ENCODE measurements at places on chromosomes 2 and 18.

- no peak for DNase-seq
These were observed 38.1 kb downstream of the AFTPH start for GRCh38 chr2:64562148-64562784.

- DNase-seq: no peak
These were observed 170.0 kb upstream of the ARL4C start for GRCh38 chr2:234666911-234667310.

DNA sequence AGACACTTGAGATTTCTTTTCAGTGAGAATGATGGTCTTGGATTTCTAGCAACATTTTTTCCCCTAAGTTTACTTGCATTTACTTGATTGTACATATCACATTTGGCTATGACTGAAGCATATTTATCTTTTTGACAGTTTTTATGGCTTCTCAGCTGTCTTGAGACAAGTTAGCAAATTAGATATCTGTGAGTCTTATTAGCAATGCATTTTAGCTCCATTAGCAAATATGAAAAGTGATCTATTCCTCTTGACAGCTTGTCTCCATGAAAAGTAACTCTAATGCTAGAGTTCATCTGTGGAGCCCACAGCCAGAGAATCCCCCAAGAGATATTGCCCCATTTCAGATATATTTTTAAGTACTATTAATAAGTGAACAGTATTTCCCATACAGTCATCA, 72.1 kb upstream of the FAM237A start:
- no peak for DNase-seq

GRCh38 chr18:49459404-49460171, 857 bp downstream of the DYM start:
- DNase-seq: no peak

GRCh38 chr2:33241072-33241471, 235.4 kb upstream of the RASGRP3 start:
- DNase-seq: no peak

DNA sequence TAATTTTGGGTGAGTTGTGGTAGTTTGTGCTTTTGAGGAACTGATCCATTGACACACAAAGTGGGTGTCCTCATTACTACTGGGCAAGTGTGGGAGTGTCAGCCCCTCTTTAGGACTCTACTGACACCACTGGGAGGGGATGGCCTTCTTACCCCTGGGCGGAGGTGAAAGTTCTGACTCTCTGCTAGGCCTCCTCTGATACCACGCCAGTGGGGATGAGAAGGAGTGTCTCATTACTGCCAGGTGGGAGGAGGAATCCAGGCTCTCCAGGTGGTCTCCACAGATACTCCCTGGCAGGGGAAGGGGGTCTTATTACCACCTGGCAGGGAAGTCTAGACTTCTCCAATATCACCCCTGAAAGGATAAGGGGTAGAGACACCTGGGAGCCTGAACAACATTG, 9.1 kb downstream of the LCLAT1 start:
- no peak for DNase-seq

- no peak for DNase-seq
These were observed 130.6 kb downstream of the LNPK start for GRCh38 chr2:175871331-175872004.

- peak; percentile 90 for DNase-seq
These were observed 116.0 kb downstream of the MAP3K20 start for GRCh38 chr2:173191601-173192000.

DNA sequence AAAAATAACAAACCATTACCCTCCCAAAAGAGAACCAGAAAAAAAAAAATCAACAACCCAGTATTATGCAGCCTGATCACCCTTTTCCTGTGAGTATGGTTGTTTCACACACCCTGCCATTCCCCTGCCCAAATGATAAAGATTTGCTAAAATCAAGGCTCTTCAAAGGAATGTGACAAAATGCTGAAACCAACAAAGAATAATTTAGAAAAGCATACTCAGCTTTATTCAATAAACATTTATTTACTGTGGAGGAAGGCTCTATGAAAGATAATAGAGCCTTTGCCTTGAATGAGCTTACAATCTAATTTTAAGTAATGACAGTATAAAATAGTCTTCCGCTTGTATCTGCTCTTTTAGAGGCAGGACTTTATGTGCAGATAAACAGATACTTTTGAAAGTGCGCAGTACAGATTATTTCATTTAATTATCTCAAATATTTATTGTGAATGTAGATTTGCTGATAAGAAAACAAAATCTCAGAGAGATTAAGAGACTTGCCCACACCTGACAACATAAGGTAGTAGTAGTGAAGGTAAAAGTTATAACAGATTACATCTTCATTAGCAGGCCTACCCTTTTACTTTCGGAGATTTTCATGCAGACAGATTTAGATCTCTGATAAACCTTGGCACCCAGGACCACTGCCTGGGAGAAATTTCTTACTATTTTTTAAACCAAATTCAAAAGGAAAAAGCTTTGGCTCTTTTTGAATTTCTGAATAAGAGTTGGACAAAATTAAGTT, 211.9 kb downstream of the SRBD1 start:
- DNase-seq: no peak

- no peak for DNase-seq
These were observed 50.3 kb downstream of the MAIP1 start for GRCh38 chr2:200005675-200006074.

DNA sequence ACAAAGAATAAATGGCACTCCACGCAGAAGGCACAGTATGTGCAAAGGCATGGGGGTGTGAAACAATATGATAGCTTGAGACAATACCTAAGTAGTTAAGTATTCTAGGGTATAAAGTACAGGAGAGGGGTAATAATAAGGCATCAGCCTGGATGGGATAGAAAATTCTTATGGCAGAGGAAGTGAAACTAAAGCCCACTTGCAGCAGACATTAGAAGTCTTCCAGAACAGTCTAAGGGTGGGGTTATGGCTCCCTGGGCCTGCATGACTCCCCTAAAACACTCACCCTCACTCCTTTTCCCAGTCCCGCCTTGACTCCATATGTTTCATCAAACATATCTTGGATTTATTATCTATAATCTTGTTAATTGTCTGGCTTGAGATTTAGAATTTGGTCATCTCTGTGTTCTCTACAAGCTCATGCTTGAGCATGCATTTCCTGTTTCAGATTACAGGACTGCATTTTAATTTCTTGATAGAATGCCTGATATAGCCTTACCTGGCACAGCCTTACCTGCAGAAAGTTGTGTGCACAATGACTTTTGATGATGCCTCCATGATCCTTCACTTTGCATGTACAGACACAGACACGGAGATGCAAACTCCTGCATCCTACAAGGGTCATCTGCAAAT, 28.5 kb upstream of the TMBIM1 start:
- DNase-seq: no peak

DNA sequence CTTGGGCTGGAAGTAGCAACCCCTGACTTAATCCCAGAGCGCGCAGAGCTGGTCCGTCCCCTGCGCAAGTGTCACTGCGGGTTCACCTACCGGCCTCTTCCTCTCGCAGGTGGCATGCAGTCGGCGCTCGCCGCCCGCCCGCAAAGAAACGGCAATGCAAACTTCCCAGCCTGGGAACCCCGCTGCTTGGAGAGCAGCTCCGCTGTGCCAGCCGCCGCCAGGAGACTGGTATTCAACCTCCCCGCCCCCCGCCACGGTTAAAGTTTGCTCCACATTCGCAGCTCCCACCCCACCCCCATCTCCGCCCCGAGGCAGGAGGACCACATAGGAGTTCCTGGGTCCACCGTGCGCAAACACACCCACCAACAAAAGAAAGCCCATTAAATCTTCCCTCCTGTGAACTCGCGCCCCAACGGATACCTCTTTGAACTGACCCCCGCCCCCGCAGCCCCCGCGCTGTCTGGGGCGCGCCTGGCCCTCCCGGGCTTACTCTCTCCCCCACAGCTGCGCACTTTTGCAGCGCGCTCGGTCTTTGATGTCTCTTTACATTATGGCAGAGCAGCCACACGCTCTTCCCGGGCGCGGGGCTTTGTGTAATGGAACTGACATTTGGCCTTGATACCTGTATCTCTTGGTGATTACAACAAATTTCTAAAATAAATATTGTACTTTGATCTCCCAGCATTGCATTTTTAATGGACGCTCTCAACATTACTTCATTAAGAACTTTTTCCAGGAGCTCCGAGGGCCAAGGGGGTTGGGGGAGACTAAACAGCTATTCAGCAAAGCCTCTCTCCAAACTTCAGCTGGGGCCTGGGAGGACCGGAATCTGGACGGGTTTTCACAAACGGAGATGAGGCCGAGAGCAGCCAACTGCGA, 3.1 kb upstream of the SP5 start:
- DNase-seq: no peak

GRCh38 chr2:207953354-207953753, 72.0 kb downstream of the PLEKHM3 start:
- DNase-seq: no peak

DNA sequence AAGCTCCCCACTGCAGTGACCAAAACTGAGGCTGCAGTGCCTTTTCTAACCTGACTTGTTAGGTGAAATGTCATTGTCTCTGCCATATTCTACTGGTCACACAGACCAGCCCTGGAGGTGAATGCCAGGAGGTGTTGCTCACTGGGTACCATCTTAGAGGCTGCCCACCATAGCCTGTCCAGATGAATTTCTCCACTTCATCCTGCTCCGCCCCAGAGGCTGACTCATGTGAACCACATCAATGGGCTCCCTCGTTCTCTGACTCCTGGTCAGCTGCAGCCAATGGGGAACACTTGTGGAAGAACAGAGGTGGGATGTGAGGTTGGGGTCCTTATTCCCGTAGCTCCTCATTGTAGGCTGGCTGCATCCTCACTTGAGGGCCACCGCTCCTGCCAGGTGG, 3.4 kb upstream of the NARS1 start:
- peak; percentile 40 for DNase-seq

- DNase-seq: no peak
These were observed 53.6 kb upstream of the DDX18 start for GRCh38 chr2:117760916-117761315.

- no peak for DNase-seq
These were observed 311.5 kb downstream of the RAD51AP2 start for GRCh38 chr2:17206771-17207170.

DNA sequence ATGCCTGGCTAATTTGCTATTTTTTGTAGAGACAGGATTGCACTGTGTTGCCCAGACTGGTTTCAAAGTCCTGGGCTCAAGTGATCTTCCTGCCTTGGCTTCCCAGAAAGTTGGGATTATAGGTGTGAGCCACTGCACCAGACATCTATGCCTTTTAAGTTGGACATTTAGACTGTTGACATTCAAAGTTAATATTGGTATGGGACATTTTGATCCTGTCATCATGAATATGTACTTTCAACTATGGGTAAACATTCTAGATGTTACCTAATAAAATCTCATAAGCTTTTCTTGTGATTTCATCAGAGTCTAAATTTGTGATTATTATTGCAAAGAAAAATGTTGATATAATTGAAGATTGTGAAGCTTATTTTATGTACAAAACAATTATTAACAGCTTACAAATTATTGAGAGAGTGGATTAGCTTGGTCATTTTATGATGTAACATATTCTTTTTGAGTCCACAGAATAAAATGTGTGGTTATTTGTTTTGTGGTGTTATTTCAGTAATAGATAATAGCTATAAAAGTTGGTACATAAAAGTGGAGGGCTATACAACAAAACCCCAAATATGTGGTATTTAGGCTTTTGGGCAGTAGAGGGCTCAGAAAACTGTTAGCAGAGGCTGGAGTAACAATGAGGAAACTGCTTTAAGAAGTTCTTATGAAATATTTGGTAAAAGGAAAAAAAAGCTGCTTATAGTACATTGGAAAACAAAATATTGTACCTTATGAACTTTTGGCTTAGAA, 41.4 kb downstream of the STARD6 start:
- no peak for DNase-seq
